Activated CD4-positive, CD25-positive, alpha-beta regulatory T cell treated with anti-CD3 and anti-CD28 coated beads, Interleukin-2, amount 50 U/mL, for 72 hours (primary cell): ENCODE measurements at places on chromosomes 1 and 21.

DNA sequence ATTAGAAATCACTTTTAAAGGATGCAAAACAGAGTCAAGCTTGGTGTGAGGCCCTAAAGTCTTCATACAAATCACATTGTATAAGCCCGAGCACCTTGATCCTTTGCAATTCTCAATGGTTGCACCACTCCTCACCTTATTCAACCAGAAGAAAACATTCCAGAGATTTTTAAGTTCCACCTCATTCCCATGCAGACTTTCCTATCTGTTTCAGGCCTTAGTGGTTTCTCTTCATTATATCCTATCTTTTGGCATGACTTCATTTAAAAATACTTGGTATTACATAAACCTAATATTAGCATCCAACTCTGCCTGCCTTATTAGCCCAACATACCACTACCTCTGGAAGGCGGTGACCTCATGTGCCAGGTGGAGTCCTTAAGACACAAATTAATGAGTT is 9.3 kb upstream of the GREM2 start:
- no peak for DNase-seq

GRCh38 chr1:246139745-246140182 is 367.3 kb downstream of the SMYD3 start:
- DNase-seq: no peak

- DNase-seq: no peak
Observed at GRCh38 chr1:93221913-93222312, 41.4 kb downstream of the CCDC18 start.

DNA sequence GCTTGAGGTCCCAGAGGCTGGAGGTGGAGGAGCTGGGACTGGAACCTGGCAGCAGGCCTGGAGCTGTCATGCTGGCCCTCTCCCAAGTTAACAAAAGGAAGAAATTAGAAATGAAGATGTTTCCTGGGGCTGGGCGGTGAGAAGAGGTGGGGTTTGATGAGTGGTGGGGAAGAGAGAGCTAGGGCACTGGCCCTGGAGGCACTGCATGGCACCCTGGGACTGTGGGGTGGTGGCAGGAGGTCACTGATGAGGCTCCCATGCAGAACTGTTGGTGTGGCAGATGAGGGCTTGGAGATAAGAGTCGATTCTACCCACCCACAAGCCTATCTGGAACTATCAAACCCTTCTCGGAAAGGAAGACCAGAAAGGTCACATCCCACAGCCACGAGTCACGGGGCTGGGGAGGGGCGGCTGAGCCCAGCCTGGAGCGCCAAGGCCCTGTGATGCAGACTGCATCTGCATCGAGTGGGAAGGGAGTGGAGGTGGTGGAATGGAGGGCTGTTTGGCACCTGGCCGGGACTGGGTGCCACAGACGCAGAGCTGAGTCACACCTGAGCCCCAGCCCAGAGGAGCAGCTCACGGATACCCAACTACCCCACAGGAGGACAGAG is 29.4 kb downstream of the MRPL37 start:
- DNase-seq: no peak

GRCh38 chr1:62142496-62142895 is 52.2 kb upstream of the L1TD1 start:
- DNase-seq: no peak

DNA sequence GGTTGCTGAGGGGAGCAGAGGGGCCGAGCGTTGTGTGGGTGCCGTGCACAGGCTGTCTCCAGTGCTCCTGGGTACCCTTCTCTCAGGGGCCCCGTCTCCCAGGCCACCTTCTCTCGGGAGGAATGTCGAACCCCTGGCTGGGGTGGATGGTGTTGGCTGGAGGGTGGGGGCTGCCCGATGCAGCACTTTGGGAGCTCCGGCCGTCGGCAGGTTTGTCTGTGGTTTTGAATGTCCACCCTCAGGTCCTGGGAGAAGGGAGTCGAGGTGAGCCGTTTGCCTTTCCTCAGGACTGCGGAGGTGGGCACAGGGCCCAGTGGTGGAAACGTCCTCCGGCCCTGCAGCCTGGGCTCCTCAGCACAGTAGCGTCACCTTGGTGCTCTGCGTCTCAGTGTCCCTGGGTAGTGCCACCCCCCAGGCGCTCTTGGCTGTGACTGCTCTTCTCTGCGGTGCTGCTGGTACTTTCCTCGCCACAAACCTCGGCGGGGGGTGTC is 14.5 kb downstream of the SLX9 start:
- no peak for DNase-seq

- no peak for DNase-seq
Observed at GRCh38 chr1:184517130-184517529, 130.3 kb downstream of the C1orf21 start.

DNA sequence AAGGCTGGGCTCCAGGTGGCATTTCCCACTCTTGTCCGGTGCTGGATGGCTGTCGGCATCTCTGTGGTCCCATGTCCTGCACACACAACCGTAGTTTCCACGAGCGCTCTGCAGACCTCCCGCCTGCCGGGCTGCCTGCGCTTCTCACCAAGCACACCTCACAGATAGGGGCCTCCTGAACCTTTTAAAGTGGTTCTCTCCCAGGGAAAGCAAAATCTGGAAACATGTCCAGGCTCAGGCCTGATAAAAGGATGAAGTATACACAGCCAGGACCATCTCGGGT is 46.2 kb downstream of the CAPN9 start:
- no peak for DNase-seq

- DNase-seq: no peak
Observed at GRCh38 chr1:8370905-8371315, 53.0 kb downstream of the SLC45A1 start.
